Stimulated activated CD4-positive, alpha-beta T cell treated with anti-CD3 and anti-CD28 coated beads, Interleukin-2, amount 100 ng/mL, for 24 hours (primary cell): ENCODE measurements at places on chromosomes 4 and X.

DNA sequence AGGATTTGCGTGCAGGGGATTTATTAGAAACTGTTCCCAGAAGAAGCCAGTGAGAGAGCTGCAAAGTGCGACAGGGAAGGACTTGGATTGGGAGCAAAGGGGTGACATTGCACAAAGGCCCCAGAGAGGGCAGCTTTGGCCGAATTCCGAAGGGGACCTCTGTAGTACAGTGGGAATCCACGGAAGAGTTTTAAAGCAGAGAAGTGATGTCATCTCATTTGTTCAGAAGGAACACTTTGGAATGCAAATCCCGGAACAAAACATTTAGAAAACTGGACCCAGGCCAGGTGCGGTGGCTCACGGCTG is 71.7 kb downstream of the FAM184B start:
- DNase-seq: no peak

DNA sequence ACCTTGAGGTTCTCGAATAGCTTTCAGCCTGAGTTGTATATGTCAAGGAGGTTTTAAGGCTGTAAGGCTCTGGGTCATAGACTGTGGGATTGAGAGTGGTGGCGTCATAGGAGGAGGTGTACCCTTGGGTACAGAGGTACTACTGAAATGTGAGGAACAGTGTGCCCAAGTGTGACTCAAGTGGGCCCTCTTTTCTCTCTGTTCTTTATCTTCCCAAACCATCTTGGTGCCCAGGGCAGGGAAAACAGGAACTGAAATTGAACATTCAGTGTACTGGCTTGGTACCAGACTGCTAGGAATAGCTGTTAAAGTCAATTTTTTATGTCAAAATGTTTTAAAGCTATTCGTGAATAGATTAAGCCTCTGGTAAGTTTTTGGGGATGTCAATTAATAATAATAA is 136.2 kb upstream of the RPS6KA3 start:
- DNase-seq: no peak

DNA sequence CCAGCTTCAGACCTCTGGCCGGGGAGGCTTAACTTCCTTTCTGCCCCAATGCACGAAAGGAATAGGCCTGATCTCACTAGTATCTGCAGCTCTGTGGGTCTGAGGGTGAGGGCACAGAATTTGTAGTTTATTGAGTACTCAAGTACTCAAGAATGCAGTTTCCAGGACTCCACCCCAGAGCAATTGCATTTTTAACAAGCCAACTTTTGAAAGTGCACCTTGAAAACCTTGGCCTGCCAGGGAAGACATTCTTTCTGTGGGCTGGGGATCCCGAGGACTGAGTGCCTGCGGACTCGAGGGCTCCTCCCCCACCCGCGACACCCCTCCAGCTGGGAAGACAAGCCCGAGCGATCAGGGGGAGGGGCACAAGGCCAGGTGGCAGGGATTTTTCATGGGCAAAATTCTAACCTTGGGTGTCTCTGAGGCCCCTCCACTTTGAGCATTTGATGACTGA is 22.4 kb downstream of the RS1 start:
- no peak for DNase-seq

DNA sequence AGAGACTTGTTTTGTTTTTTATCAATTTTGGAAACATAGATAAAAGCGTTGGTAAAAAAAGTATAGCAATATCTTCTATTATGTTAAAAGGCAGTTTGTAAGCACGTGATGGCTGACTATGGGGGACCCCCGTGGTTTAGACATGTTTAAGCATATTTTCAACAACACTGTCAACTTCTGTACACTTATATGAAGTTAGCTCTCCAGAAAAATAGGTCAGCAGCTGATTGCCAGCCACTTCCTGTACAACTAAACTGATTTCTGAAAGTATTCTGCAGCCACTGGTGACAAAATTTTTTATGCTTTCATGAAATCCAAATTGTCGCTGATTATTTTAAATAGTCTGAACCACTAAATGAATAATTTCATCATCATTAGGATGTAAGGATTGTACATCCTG is 45.2 kb downstream of the RBMX2 start:
- no peak for DNase-seq

DNA sequence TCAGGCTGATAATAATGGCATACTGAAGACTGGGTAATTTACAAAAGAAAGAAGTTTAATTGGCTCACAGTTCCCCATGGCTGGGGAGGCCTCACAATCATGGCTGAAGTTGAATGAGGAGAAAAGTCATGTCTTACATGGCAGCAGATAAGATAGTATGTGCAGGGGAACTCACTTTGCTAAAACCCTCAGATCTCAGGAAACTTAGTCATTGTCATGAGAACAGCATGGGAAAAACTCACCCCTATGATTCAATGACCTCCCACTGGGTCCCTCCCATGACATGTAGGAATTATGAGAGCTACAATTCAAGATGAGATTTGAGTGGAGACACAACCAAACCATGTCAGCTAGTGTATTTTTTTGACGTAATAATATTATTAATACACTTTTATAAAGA is 149.8 kb upstream of the BOD1L1 start:
- DNase-seq: no peak

DNA sequence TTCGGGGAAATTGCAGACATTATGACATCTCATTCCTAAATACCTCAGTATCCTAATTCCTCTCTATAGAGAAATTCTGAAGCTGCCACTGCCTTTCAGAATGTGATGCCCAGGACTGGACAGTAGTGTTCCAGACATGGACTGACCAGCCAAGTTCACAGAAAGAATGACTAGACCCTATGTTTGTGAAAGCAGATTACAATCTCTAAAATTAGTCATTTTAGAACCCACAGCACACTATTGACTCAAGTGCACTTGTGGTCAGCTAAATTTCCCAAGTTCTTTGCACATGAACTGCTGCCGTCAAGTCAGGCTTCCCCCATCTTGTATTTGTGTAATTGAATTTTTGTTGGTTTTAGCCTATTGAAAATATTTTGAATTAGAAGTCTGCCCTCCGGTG is 81.0 kb upstream of the ESX1 start:
- no peak for DNase-seq

GRCh38 chr4:13635286-13635799 is 7.8 kb upstream of the BOD1L1 start:
- DNase-seq: no peak

- DNase-seq: no peak
These were observed 93.3 kb downstream of the AKAP4 start for GRCh38 chrX:50107470-50107869.

- no peak for DNase-seq
These were observed 51.8 kb downstream of the FAM193A start for GRCh38 chr4:2588259-2588658.
